ENCODE measurements at places on chromosomes 5 and 9.

DNA sequence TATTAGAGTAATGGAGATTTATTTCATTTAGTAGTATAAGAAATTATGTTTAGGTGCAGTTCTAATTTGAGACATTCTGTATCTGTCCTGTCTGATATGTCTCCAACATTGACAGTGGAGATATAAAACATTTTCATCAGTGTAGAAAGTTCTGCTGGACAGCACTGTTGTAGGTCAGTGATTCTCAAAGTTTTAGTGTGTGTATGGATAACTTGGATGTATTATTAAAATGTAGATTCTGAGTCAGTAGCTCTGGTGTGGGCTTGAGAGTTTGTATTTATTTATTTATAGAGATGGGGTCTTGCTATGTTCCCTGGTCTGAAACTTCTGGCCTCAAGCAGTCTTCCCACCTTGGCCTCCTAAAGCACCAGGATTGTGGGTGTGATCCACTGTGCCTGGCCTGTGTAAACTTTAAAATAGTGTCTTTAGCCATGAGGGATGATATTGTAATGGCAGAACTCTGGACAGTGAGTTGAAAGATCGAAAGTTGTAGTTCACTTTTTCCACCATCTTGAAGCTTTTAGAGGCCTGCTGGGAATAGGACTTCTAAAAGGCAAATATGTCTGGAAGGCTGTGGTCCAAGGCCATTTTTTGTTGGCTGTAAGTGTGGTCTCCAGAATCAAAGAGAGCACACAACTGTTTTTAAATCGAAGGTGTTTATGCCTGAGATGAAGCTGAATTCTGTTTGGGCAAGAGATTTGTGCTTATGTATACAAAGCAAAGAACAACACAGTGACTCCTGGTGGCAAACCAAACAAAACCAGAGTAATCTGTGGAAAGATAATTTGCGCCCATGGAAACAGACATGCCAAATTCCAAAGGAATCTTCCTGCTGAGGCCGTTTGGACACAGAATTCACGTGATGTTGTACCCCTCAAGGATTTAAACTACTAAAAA lies 12.4 kb downstream of the UBAP1 start:
- no peak for DNase-seq

DNA sequence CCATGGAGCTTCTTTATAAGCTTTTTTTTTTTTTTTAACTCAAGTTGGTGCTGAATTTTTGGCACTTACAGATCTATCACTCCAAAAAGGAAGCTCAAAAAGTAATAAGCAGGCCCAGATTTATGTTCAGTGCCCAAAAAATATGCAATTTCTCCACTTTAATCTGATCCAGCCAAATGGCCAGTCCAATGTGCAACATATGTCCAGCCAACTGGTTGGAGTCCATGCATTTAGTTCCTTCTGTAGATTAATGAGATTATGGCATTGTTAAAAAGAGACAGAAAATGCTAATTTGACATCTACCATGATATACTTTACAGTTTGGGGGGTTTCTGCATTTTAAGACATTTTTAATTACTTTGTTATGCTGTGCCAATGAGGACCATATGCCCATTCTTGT lies 129.5 kb downstream of the SLC1A3 start:
- DNase-seq: no peak

DNA sequence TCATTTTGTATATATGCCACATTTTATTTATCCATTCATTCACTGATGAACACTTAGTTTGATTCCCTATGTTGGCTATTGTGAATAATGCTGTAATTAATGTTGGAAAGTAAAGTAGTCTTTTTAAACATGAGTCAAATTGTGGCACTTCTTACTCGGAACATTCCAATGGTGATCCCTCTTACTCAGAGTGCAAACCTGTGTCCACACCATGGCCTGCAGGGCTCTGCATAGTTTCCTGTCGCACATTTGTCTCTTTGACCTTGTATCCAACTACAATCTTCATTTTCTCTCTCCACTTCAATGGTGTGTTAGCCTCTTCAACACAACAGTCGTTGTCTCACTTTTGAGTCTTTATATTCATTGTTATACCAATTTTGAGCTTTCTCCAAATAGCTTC lies 98.1 kb upstream of the PAPPA start:
- no peak for DNase-seq

DNA sequence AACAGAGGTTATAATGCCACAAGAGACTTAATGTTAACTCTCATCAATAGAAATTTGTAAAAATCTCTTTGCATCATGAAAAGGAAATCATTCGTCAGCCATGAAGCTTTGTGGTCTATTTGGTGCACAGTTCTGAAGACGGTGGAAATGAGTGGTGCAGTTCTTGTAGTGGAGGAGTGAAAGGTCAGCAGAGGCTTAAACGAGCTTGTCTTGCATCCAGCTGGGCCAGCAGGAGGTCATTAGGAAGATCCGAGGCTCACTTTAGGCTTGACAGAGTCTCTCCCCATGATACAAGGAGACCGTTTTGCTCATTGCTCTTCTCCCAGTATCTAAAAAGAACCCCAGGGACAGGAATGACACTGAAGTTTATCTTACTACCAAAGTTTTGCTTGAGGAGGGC lies 440.8 kb downstream of the BNC2 start:
- no peak for DNase-seq

- no peak for DNase-seq
Measured at GRCh38 chr5:131019601-131020315, 145.3 kb downstream of the HINT1 start.

All from cortex of kidney (tissue), 1 donor.